ENCODE measurements at places on chromosomes 5 and 9. TPM values are rescaled to one million over a fixed set of nuclear protein-coding genes. Genes with fewer than 3 reads are reported as not detected.

The OCLN gene
- 2.3 TPM for total RNA-seq

The GALNT12 gene
- 30.2 TPM for total RNA-seq

The SPATA31C1 gene
- total RNA-seq, result not detected

The PPP3R2 gene
- total RNA-seq, result not detected

The C9orf153 gene
- 0.56 TPM for total RNA-seq

The MRNIP gene
- total RNA-seq, result 17.2 TPM

The CTNND2 gene
- not detected for total RNA-seq

Data from regular cardiac myocyte (primary cell).